ENCODE measurements at places on chromosomes 1 and 21.

DNA sequence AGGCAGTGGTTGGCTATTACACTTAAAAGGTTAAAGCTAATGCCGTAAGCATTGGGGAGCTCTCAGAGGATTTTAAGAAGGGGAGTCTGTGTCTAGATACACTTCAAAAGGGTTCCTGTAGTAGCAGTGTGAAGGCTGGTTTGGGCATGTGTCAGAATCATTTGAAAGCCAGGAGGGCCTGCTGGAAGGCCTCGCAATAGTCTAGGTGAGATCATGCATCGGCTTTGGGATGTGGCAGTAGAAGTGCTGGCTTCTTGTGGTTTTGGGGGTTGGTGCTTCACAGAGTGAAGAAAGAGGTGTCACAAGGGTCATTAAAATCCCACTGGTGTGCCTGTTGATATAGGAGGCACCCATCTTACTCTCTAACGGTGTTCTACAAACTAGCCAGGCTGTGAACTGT is 85.7 kb downstream of the ST6GALNAC3 start:
- no peak for DNase-seq

GRCh38 chr1:147890177-147890790 is 12.3 kb upstream of the GJA8 start:
- peak; percentile 25 for DNase-seq

GRCh38 chr1:27005648-27006496 is 6.8 kb downstream of the TENT5B start:
- DNase-seq, result no peak

DNA sequence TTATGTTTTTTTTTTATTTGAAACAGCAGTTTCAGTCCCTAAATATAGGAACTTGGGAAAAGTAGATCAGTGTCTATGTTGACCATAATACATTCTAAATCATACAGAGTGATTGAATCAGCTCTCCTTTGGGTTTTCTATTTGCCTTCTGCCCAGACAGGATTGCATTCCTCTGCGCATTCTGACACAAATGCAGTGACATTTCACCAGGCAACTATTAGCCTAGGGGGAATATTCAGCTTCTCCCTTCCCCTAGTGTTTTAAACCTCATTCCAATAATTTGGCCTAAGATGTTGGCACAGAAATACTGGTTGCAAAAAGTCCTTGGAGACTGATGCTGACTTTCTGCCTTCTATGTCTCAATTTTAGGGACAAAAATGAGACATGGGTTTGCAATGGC is 172.8 kb downstream of the PTGER3 start:
- DNase-seq, result no peak

GRCh38 chr1:221440658-221441057 is 301.2 kb downstream of the DUSP10 start:
- no peak for DNase-seq

GRCh38 chr21:14114251-14114650 is 96.5 kb downstream of the LIPI start:
- no peak for DNase-seq

GRCh38 chr21:27636656-27637055 is 669.8 kb upstream of the ADAMTS5 start:
- no peak for DNase-seq

DNA sequence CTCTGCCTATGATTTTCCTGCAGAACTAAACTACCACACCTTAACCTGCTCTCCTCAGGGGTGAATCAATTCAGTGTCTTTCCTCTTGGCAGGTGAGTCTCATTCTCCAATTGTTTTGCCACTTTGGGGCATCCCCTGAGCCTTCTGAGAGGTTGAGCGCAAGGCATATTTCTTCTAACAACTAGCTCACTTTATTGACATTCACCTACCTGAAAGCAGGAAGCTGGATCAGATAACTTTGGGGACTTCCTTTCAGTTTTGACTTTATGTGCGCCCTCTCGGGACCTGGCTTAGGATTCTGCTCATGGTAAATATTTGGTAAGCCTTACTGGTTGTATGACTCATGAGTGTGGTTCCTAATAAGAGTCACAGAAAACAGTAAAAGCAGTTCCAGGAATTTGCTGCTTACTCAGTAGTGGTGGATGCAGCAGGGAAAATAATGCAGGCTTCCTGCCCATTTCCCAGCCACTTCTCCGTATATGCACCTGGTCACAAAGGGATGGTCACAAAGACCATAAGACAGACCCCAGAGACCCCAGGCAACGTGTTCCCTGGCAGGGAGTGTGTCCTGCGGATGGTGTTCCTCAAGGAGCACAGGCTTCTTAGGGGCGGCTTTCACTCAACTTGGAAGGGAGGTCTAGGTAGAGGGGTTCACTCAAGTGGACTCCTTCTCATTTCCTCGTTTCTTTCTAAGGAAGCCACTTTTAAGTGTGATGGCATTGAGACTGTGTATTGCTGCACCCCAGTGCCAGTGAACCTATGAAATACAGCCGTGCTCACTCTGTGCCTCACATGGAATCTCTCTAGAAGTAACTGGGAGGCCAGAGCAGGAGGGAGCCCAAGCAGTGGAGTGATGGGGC is 22.0 kb upstream of the BATF3 start:
- no peak for DNase-seq

Measured in GM12892 (cell line).